Bronchial epithelial cell (primary cell): ENCODE measurements at places on chromosomes 2 and 18. TPM values are rescaled to one million over a fixed set of nuclear protein-coding genes. Genes with fewer than 3 reads are reported as not detected.
A peak's percentile ranks its signal among the peaks of the same experiment; 100 is the strongest.

ALPI gene
- total RNA-seq, result not detected in 2 replicates

LBX2 gene
- 0.53 and 0.77 TPM in 2 replicates for total RNA-seq

GRCh38 chr2:127561371-127561770 is 25.9 kb downstream of the MYO7B start:
- no peak for DNase-seq

- no peak for DNase-seq
Observed at GRCh38 chr2:24744356-24744755, 48.8 kb downstream of the PTRHD1 start.

DNA sequence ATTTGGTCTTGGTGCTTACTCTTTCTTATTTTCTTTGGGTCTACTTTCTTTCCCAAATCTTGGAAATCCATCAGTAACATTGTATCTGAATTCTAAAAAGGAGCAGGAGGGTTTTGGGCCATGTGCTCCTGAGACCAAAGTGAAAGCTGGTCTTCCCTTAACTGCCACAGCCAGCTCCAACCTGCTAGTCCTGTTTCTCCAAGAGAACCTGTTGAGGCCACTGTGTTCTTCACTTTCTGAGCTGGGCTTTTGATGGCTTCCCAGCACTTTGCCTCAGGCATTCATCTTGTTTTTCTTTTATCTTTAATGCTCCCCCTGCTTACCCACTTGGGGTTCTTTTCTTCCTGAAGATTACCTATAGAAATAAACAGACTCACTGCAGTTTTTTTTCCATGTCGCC is 53.3 kb downstream of the ARHGAP28 start:
- no peak for DNase-seq

GRCh38 chr2:187803816-187804215 is 249.6 kb upstream of the TFPI start:
- no peak for DNase-seq

- DNase-seq, result peak; percentile 44
Observed at GRCh38 chr2:20355131-20355530, 4.5 kb upstream of the PUM2 start.

PLCD4 gene
- total RNA-seq, result 0.53 and 1.2 TPM in 2 replicates

AQP12A gene
- total RNA-seq, result not detected in 2 replicates

- DNase-seq, result no peak
Observed at GRCh38 chr2:8328217-8328616, 353.6 kb upstream of the ID2 start.

- DNase-seq, result no peak
Observed at GRCh38 chr2:36481709-36482108, 116.3 kb downstream of the FEZ2 start.

- no peak for DNase-seq
Observed at GRCh38 chr2:100470898-100471514, 724 bp downstream of the NMS start.

GRCh38 chr2:74957886-74958273 is 563 bp upstream of the POLE4 start:
- DNase-seq, result no peak

DNA sequence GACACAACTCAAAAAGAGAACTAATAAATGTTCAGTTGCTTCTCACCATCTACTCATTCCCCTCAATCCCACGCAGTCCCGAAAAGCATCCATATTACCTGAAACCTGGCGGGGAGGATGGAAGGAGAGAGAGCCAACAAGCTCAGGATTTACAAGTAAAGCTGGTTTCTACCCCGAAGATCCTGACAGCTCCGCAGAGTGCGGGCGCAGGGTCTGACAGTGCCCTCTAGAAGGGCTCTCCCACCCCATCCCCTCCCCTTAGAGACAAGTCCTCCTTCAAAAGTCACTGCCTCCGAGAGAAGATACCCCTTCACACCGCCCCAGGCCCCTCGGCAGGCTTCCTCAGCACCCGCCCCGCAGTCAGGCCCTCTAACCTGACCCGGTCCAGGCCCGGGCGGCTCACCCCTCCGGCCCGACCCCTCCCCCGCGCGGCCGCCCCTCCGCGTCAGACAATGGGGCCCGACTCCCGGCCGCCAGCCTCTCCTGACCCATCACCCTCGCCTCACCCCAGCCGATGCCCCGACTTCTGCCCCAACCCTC is 550 bp downstream of the RAB1A start:
- no peak for DNase-seq

SERPINB3 gene
- 22.4 and 165 TPM in 2 replicates for total RNA-seq

ANKRD30B gene
- not detected in 2 replicates for total RNA-seq

GRCh38 chr2:46269001-46269400 is 28.2 kb upstream of the EPAS1 start:
- DNase-seq, result no peak

- DNase-seq, result no peak
Observed at GRCh38 chr18:55324166-55324565, 263.8 kb downstream of the TCF4 start.

DNA sequence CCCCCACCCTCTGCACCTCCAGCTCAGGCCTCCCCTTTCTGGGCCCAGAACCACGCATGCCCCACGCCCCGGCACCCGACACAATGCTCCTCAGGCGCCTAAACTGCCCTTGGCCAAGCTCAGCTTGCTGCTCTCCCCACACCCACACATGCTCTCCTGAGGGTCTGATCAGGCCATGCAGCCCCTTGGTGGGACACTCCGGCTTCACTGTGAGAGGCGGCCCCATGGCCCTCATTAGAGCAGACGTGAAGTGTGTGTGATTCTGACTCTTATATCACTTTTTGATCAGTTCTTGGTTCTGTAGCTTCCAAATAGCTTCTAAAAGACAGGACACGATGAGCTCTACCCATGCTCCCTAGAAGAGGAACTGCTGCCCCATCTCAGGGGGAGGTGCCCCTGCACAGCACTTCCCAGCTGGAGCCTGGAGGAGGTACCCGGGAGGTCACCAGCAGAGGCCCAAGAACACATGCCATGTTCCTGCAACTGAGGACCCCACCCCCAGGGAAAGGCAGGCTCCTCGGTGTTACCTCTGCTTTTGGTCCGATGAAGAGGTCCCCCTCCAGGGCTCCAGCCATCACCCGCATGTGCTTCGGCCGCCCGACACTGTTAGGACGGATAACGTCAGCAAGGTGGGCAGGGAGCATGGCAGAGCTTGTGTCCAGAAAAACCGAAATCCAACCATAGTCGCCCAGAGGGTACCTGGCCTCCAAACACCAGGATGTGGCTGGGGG is 3.6 kb downstream of the ACTR1B start:
- DNase-seq, result no peak
